ENCODE measurements at places on chromosomes 7 and 10. TPM values are rescaled to one million over a fixed set of nuclear protein-coding genes. Genes with fewer than 3 reads are reported as not detected.

Gene SNCG
- polyA plus RNA-seq: 101 TPM

Gene WEE2
- not detected for polyA plus RNA-seq

Gene HEPACAM2
- polyA plus RNA-seq: not detected

Gene MRPL32
- polyA plus RNA-seq: 66.5 TPM

Gene FRAT1
- polyA plus RNA-seq: 0.58 TPM

Gene CFAP46
- not detected for polyA plus RNA-seq

Gene INA
- polyA plus RNA-seq: 3.7 TPM

Gene CYP3A5
- 0.06 TPM for polyA plus RNA-seq

Gene IFIT2
- polyA plus RNA-seq: 0.41 TPM

Gene FAM20C
- 30.6 TPM for polyA plus RNA-seq

Gene FGF8
- not detected for polyA plus RNA-seq

DNA sequence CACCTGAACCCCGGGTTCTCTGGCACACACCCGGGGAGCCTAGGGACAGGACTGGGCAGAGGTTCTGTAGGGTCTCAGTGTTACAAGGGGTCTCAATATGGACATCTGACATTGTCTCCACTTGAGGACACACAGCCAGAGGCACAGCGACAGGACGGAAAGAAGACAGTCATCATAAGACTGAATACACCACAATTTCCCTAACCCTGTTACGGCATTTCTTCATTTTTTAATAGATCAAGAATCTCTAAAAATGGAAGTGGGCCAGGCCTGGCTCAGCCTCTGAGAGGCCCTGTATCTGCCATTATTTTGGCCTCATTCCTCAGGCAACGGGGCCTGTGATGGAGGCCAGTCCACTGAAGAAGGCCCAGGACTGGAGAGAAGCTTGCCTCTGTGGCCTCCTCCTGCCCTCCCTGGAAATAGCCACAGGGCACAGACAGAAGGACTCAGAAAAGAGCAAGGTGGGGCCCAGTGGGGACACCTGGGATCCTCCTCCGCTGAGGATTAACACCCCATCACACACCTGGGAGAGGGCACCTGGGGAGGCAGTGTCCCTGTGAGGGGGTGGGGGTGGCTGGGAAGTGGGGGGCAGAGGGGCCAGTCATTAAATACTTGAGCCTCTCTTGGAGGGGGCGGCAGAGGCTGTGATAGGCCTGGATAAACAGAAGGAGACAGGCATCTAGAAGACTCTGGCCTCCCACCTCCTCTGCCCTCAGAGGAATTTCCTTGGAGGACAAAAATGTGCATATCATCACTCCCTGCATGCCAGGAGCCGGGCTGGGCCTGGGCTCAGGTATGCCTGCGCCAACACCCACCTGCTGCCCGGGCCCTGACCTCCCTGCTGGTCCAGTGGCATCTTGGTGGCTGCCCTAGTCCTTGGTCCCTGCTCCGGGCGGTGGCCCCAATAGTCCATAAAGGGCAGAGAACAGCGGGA, 8.0 kb downstream of the SPOCK2 start:
- DNase-seq: no peak

- DNase-seq: peak; percentile 58
Observed at GRCh38 chr10:19654576-19654975, 161.7 kb upstream of the PLXDC2 start.

- no peak for DNase-seq
Observed at GRCh38 chr7:105060923-105061322, 46.9 kb downstream of the KMT2E start.

DNA sequence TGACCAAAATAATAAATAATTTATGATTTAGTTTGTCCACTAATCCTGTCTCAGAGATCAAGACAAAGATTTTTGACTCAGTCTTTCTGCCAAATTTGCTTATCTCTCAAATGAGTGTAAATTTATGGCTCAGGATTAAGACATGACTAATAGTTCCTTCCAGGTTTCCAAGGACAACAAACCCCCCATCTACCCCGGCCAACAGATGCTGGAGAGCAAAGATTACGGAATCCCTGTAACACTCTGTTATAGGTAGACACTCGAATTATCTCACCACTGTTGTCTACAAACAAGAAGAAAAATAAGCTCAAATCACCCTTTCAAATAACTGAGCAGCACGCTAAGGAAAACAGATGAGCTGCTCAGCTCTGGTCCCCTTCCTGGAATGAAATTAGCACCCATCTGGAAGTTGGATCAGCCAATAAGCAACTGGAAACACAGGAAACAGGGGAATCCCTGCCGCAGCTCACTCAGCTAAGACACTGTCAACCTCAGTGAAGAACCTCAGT, 56.8 kb upstream of the SVIL start:
- no peak for DNase-seq

- no peak for DNase-seq
Observed at GRCh38 chr10:50469778-50470193, 154.0 kb downstream of the SGMS1 start.

DNA sequence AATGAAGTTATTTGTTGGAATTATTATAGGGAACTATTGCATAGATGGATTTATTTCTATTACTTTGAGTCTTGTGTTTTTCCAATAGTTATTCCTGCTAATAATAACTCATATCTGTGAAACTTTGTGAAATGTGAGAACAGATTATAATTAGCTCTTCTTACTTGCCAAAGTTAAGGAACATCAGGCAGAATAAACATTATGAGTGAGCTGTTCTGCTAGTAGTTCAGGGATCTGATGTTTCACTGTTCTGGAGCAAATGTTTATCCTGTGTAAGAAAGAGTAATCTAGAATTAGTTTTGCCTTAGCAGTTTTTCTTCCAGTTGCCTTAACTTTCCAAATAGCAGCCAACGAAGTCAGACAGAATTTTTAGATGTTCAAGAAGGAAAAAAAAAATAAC, 245.2 kb upstream of the PLXDC2 start:
- DNase-seq: no peak

GRCh38 chr7:140926021-140926817, 1.5 kb upstream of the BRAF start:
- no peak for DNase-seq

DNA sequence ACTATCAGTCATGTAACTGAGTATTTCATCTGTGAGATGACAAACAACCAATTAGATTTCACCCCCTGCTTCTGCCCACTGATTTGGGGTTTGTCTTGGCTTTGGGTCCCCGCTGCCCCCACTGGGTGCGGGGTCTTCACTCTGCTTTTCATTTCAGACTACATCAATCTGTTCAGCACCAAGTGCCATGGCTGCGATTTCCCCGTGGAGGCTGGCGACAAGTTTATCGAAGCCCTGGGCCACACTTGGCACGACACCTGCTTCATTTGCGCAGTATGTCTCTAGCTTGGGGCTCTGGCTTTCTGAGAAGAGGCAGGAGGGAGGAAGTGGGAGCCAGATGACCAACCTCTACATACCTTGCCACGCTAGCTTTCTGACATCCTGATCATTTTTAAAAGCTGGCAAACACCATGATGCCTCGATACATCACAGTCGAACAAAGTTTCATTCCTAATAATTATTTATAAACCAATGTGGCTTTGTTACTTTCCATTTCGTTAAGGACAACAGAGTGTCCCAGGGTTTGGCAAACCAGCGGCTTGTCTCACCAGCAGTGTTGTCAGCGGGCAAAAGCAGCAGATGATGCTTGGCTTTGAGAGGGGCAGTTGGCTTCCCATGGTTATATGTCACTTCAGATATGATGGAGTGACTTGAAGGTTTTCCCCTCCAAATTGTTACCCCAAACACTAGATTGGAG, 30.3 kb upstream of the BMPR1A start:
- DNase-seq: no peak

- no peak for DNase-seq
Observed at GRCh38 chr10:106957823-106958588, 206.5 kb downstream of the SORCS1 start.

DNA sequence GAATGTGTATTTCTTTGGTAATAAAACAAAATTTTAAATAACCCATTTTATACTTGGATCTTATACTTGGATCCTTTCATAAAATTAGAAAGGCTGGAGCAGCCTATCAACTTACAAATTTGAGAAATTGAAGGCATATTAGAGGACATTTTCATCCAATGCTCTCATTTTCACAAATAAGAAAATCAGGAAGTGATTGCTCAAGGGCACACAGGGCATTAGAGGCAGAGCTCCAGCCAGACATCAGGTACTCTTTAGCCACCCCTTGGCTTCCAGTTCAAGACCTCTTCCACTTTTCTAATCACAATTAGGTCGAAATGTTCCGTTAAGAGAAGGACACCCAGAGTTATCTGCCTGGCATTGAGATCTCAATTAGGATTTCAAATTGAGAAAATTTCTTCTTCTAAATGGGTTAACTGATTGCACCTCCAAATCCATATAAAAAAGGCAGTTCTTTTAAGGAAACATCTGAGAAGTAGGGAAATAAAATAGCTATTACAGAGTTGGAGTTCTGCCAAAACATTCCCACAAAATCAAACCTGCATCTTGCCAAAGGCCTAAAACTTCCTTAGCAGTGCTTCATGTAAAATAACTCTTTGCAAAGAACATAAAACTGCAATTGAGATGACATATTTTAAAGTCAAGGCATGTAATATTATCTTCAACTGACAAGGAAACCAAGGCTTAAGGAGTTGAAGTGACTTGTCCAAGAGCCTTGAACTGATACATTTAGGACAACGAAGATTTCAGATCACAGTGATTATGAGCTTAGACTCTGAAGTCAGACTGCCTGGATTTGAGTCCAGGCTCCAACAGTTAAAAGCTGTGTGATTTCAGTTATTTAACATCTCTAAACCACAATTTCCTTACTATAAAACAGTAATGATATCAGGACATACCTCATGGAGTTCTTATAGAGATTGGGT, 2.4 kb downstream of the ACTA2 start:
- DNase-seq: no peak

DNA sequence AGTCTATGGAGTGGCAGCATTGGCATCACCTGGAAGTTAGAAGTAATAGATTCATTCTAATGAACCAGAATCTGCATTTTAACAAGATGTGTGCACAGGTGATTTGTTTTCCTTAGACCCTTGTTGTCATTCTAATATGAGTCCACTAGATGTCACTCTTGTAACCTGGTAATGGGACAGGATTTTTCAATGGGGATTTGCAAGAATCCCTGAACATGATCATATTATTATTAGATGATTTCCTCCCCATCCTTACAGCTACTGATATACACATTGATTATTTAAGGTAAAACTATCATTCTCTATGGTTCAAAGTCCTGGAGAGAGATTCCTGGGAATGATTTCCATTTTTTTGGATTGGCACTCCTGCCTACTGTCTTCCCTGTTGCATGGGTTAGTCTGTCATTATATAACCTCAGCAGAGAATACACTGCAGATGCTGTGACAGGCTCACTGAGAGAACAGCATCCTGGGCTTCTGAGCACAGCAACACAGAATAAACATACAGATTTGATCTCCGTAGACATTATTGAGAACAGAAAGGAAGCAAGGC, 194.9 kb downstream of the SUGCT start:
- DNase-seq: peak; percentile 49

- DNase-seq: no peak
Observed at GRCh38 chr7:152551304-152552036, 115.7 kb upstream of the KMT2C start.

DNA sequence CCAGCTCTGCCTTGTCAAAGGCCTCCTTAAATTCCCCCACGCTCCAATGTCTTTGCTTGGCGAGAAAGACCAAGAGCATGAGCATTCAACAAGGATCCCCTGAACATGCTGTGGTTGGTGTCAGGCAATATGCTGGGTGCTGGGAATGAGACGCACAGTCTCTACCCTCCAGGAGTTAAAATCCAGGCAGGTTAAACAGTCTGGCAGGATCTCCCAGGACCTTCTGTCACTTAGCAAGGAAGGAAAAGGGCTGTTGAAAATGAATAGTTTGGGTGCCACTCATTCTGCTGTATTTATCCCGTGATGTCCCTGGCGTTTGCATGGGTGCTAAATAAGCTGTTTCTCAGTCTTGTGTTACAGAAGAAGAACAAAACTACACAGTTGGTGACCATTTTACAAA, 21.9 kb upstream of the ITGA8 start:
- no peak for DNase-seq

- peak; percentile 54 for DNase-seq
Observed at GRCh38 chr7:128791121-128791971, at the start of gene CCDC136. Gene CCDC136, plus strand, starts transcription at chr7:128791968. Its CDS starts 444 bp downstream, at chr7:128792412.

GRCh38 chr7:131900785-131901287, 344.4 kb upstream of the PODXL start:
- DNase-seq: no peak

GRCh38 chr7:12031638-12032037, 179.5 kb upstream of the TMEM106B start:
- peak; percentile 43 for DNase-seq

DNA sequence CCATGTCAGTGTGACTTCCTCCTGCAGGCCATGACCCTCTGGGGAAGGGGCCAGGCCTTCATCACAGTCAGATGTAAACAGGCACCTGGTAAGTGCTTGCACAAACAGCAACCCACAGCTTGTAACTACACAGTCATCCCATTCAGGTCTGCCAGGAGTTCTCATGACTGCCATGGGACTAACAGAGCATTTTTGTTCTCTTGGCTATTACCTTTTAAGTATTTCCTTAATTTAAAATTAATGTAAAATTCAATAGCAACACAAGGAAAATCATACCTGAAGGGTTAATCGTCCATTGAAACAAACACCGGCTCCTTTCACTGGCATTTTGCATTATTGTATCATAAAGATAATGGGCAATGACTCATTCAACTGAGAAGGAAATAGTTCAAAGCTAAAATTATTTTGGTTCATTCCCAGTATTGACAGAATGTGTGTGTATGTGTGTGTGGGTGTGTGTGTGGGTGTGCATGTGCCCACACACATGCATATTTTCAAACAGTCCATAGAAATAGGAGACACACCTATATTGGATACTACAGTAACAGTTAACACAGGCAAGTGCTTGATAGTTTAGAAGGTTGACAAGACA, 307.9 kb downstream of the WDR11 start:
- peak; percentile 94 for DNase-seq

- no peak for DNase-seq
Observed at GRCh38 chr7:55050281-55050680, 31.5 kb downstream of the EGFR start.

DNA sequence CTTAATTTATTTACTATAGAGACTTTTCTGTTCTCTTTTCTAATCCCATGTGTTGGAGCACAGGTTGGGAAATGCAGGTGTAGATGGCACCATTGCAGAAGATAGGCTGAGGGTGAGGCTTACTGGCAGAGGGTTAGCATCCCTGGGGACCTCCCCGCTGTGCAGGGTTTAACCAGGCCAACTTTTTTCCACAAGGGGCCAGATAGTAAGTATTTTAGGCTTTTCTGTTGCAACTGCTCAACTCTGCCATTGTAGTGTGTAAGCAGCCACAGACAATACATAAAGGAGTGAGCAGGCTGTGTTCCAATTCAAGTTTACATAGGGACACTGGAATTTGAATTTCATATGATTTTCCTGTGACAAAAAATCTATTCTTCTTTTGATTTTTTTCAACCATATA, 34.6 kb upstream of the AOAH start:
- no peak for DNase-seq

GRCh38 chr7:142788303-142789289, 17.8 kb downstream of the PRSS2 start:
- DNase-seq: no peak

DNA sequence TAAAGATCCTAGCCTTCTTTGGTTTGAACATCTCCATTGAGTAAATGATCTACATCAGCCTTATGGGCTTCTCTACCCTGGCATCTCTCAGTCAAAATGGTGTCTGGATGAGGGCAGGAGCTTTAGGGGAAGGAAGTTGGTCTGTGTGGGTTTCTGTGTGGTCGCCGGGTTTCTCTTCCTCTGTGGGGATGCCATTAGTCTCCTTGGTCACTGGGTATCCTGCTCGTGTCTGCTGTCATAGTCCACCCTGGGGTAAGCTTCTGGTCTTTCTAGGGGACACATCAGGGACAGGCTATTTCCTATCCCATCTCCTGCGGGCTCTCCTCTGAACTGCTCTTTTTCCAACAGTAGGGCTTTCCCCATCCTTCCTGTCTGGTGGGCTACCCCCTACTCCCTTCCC, 150.3 kb upstream of the NPY start:
- no peak for DNase-seq

- no peak for DNase-seq
Observed at GRCh38 chr7:108189733-108190388, 59.7 kb upstream of the LAMB4 start.
